ENCODE measurements at places on chromosomes 7 and 10. TPM values are rescaled to one million over a fixed set of nuclear protein-coding genes. Genes with fewer than 3 reads are reported as not detected.
A peak's percentile ranks its signal among the peaks of the same experiment; 100 is the strongest.

- peak; percentile 9 for DNase-seq
Measured at GRCh38 chr7:7867846-7868571, 100.6 kb upstream of the GLCCI1 start.

GRCh38 chr10:43952760-43953159 lies 304.1 kb upstream of the ZNF32 start:
- no peak for DNase-seq

GRCh38 chr10:132492323-132493025 lies 45.1 kb upstream of the INPP5A start:
- DNase-seq, result peak; percentile 63

GRCh38 chr7:96481796-96482195 lies 159.9 kb upstream of the SLC25A13 start:
- DNase-seq, result no peak

GRCh38 chr7:52569151-52569550 lies 466.3 kb upstream of the POM121L12 start:
- no peak for DNase-seq

DNA sequence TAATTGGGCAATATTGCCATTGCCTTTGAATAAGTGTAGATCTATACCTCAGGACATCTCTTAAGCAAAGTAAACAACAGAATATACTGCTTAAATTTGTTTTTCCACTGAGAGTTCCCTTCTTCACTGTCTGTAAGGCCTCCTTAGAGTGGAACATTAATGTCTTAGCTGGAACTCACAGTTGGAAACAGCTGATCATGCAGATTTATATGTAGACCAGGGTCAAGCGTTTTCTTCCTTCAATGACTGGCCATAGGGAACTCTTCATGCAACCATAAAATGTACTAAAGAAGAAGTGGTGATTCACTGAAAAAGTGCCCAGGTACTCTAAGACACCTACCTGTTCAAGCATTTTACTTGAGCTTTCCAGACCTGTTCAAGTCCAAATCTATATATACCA lies 18.3 kb upstream of the TBX20 start:
- no peak for DNase-seq

DNA sequence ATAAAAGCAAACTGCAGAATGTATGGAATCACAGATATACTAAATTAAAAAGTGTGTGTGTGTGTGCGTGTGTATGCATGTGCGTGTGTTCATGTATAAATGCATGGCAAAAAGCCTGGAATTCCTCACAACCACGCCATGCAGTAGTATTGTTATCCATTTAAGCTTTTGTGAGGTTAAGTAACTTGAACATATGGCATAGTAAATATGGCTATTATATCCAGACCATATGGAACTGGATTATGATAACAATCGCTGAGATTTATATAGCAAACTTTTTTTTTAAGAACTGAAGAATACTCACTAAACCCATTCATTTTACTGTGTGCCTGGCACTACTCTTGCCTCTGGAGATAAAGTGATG lies 22.3 kb upstream of the NANOS1 start:
- DNase-seq, result no peak

DNA sequence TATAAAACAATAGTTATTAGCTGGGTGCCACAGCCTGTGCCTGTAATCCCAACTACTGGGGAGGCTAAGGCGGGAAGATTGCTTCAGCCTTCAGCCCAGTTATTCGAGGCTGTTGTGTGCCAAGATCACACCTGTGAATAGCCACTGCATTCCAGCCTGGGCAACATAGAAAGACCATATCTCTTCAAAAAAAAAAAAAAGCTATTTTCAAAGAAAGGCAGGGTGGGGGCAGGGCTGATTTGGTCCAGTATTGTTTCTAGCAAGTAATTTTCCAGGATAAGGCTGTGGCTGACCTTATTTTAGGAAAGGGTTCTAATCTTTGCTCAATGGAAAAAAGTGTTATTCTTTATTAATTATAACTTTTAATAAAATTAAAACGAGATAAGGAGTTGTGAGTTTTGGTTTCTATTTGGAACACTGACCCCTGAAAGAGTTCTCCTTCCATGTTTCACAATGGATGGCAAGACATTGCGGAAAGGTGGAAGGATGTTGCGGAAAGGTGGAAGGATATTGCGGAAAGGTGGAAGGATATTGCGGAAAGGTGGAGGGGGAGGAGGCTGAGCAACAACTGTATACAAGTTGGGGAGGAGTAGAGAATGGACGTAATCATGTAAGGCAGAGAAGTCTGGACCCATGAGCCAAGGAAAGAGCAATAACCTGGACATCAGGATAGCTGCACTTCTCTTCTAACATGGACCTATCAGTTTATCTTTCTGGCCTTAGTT lies 1.5 kb upstream of the C1GALT1 start:
- no peak for DNase-seq

DNA sequence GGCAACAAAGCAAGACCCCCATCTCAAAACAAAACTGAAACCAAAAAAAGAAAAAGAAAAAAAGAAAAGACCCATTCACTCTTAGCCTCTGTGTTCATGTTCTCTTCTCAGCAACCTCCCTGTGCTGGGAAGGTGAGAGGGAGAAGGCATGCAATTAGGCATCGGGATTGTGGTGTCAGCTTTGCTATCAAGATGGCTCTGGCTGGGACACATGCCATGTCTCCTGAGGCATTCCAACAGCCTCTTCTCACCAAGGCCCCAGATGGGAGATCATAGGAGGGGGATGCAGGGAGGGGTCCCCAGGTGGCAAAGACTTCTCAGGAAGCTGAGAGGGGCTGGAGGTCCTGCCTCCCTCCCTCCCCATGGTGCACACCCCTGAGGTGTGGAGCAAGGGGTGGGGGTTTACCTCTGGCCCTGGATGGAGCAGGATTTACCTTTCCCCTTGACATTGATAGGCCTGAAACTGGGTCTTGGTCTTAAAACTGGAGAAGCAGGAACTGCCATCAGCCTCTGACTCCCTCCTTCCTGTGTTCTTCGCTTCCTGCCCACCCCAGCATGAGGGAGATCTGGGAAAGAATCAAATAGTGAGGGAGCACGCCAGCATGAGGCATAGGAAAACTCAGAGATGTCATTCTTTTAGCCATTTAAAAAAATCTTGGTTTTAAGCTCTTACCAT lies 96.2 kb upstream of the DUSP5 start:
- DNase-seq, result no peak

DNA sequence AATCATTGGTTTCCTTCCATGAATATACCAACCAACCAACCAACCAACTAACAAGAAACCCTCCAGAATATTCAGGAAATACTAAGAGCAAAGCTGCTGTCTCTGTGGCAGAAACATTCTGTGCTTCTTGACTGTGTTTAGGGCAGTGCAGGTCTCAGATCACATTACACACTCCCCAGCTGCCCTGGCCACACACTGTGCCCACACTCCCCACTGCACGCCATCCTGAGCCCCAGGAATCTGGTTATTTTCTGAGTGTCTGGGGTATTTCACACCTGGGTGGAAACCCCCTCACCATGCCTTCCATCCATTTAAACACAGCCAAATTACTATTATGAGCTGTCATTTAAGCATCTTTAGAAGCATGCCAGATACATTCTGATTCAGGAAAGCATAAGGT lies 183.7 kb upstream of the ANK3 start:
- no peak for DNase-seq

DNA sequence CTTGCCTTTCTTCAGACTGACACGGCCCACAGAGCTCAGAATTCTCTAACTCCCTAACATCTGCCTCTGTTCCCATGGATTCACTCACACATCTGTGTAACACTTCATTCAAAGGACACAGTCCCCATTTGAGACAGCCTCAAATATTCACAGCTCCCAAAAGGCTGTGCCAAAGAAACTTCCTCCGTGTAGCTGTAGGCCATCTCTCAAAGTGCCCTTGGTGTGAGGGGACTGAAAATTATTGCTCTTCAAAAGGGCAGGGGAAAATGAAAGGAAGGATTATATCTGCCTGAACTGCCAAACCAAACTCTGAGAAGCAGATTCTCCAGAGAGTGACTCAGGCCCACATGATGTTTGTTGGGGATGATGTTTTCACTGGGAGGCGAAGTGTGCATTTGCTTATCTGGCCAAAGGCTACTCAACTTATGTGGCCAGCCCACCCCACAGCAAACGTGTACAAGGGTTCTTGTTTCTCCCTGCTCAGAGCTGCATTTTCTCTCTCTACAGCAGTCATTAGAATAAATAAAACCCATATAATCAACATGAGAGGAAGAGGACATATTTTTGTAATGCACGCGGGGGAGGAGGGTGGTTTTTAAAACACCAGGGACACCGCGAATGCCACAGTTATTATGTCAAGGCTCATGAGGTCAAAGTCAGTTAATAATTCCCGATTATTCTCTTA lies 302.4 kb upstream of the NFE2L3 start:
- peak; percentile 59 for DNase-seq

DNA sequence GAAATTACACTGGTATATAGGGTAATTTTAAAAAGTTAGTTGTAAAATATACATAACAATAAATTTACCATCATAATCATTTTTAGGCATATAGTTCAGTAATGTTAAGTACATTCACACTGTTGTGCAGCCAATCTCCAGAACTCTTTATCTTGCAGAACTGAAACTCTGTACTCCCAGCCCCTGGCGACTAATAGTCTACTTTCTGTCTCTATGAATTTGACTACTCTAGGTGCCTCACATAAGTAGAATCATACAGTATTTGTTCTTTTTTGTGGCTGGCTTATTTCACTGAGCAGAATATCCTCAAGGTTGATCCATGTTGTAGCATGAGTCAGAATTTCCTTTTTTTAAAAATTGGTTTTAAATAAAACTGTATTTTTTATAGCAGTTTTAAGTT lies 41.4 kb downstream of the NRF1 start:
- no peak for DNase-seq

DNA sequence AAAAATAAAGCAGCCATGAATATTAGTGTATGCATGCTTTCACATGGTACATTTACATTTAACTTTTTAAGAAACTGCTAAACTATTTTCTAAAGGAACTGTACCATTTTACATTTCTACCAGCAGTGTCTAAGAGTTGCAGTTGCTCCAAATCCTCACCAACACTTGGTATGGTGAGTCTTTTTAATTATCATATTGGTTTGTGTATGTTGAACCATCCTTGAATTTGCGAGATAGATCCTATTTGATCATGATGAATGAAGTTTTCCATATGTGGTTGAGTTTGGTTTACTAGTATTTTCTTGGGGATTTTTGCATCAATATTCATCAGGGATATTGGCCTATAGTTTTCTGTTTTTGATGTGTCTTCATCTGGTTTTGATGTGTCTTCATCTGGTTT lies 1057.2 kb downstream of the LRMDA start:
- no peak for DNase-seq

GRCh38 chr10:63241841-63242281 lies 108.7 kb downstream of the NRBF2 start:
- no peak for DNase-seq

- no peak for DNase-seq
Measured at GRCh38 chr10:105679781-105680180, 1038.7 kb downstream of the SORCS3 start.

GRCh38 chr7:133253519-133253875 lies 619 bp downstream of the EXOC4 start:
- DNase-seq, result peak; percentile 13

DNA sequence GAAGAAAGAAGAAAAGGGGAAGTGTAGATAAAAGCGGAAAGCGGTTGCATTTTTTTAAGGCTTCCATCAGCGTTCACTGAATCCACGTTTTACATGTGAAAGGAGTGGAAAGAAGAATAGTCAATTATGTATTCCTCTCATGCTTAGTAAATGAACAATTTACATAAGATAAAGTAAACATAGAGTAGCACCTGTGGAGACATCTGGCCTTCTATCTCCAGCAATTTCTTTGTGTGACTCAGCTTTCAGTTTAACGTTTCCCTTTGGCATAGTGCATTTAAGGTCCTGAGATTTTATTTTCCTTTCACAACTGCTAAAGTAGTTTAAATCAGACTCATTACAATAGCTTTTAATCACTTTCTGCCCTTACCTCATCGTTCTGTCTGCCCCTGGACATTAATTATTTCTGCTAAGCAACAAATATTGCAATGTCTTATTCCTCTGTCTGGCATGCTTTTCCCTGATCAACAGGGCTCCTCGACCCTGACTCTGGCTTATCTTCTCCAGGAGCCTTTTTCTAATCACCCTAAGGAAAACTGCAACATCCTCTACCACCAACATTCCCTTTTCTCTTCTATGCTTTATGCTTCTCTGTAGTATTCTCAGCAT lies 383.5 kb upstream of the VWC2 start:
- no peak for DNase-seq

- DNase-seq, result no peak
Measured at GRCh38 chr7:158228986-158229385, 358.6 kb downstream of the PTPRN2 start.

DNA sequence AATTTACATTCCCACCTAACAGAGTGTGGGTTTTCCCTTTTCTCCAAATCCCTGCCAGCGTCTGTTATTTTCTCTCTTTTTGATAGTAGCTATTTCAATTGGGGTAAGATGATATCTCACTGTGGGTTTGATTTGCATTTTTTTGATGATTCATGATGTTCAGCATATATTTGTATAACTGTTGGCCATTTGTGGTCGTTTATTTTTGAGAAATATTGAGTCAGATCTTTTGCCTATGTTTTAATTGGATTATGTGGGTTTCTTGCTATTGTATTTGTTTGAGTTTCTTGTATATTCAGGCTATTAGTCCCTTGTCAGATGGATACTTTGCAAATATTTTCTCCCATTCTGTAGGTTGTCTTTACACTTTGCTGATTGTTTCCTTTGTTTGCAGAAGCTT lies 193.8 kb downstream of the ABCA13 start:
- no peak for DNase-seq

DNA sequence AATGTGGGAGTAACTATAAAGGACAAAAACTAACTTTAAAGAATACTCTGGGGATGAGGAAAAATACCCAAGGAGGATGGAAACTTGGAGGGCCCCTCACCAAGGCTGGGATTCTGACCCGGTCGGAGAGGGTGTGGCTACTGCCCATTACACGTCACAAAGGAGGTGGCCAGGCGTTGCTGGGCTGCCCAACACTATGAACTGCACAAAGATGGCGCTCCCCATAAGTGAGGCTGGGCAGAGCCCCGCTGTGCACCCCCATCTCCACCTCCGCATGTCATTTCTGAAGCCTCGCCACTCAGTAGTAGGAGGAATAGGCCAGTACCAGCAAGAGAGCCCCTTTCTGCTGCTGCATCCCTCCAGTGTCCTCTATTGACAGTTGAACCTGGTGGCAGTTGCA lies 290.1 kb upstream of the ZNF32 start:
- DNase-seq, result no peak

IFIT1B gene
- 0.46 TPM for polyA plus RNA-seq

ZNF746 gene
- polyA plus RNA-seq, result 18.2 TPM

GBX1 gene
- not detected for polyA plus RNA-seq

DYDC2 gene
- 1.4 TPM for polyA plus RNA-seq

AKR1B15 gene
- 0.19 TPM for polyA plus RNA-seq

Measured in left lung (tissue), 14 donors.